ENCODE measurements at places on chromosomes 12 and 14. TPM values are rescaled to one million over a fixed set of nuclear protein-coding genes. Genes with fewer than 3 reads are reported as not detected.

- no peak for DNase-seq
Observed at GRCh38 chr14:92663049-92663448, 85.4 kb downstream of the LGMN start.

Gene C12orf60
- 0.74 TPM for polyA plus RNA-seq

GRCh38 chr12:16352481-16352880 is 5.0 kb downstream of the MGST1 start:
- no peak for DNase-seq

DNA sequence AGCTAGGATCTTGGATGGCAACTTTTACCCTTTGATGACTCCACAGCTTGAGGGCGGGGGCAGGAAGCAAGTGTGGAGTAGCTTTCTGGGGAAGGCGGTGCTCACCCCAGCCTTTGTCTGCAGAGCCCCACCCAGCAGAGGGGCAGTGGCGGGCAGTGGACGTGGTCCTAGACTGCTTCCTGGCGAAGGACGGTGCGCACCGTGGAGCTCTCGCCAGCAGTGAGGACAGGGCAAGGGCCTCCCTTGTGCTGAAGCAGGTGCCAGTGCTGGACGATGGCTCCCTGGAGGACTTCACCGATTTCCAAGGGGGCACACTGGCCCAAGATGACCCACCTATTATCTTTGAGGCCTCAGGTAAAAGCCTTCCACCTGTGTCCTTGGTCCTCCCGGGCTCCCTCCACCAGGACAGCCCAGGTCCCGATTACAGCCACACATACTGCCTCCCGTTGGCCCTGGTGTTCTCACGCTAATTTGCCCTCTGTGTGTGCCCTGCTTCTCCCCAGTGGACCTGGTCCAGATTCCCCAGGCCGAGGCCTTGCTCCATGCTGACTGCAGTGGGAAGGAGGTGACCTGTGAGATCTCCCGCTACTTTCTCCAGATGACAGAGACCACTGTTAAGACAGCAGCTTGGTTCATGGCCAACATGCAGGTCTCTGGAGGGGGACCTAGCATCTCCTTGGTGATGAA is 1.2 kb downstream of the TAPBPL start:
- no peak for DNase-seq

DNA sequence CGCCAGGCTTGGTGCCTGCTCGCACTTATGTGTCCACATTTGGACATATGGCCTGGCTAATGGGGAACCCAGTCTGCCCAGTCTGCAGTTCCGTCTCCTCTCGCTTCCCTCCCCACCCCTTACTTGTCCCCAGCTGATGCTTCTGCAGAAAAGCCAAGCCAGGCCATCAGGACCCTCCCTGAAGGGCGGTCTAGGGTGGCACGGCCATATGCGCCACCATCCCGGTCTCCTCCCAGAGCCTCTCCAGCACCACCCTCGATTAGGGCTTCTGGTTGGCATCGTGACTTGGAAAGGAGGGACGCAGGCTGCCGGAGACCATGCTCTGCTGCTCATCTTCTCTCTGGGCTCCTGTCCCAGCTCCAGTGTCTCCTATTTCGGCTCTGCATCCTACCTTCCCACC is 54.6 kb downstream of the CALM1 start:
- no peak for DNase-seq

Gene STYK1
- not detected for polyA plus RNA-seq

DNA sequence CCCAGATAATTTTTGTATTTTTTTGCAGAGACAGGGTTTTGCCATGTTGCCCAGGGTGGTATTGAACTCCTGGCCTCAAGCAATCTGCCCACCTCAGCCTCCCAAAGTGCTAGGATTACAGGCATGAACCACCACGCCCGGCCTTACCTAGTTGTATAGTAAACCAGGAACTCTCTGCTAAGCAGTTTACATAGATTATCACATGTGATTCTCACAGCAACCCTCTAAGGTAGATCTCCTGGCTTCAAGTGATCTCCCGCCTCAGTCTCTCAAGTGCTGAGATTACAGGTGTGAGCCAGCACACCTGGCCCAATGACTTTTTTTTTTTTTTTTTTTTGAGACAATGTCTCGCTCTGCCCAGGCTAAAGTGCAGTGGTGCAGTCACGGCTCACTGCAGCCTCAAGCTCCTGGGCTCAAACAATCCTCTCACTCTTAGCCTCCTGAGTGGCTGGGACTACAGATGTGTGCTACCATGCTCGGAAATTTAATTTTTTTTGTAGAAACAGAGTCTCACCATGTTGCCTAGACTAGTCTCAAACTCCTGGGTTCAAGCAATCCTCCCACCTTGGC is 26.0 kb upstream of the ATP2A2 start:
- DNase-seq = no peak

DNA sequence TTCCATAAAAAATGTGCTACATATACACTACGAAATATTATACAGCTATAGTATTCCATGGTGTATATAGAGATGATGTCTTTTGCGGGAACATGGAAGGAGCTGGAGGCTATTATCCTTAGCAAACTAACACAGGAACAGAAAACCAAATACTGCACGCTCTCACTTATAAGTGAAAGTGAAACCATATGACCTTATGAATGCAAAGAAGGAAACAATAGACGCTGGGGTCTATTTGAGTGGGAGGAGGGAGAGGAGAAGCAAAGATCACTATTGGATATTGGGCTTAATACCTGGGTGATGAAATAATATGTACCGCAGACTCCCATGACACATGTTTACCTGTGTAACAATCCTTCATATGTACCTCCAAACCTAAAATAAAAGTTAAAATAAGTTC is 142.8 kb downstream of the LRFN5 start:
- DNase-seq = peak; percentile 38

Gene SLC8A3
- 5.8 TPM for polyA plus RNA-seq

DNA sequence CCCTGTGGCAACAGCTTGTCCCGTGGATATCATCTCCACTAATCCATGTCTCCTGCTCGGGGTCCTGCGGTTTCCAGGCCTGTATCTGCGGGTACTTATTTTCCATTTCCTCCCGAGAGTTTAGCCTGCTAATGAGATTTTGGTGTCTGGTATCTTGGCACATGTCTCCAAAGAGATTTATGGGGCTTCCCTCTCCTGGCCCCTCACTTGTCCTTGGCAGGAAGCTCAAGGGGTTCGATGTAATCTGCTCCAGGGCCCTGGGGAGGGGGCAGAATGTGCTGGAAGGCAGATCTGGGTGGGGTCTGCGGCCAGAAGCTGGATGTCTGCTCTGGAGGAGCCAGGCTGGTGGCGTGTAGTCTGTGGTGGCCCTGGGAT is 85.7 kb downstream of the KIF26A start:
- no peak for DNase-seq
